Right renal pelvis (tissue), 4 donors: ENCODE measurements at places on chromosomes 11 and 22. TPM values are rescaled to one million over a fixed set of nuclear protein-coding genes. Genes with fewer than 3 reads are reported as not detected.

- DNase-seq, result no peak
Measured at GRCh38 chr11:26985943-26986342, 8.0 kb upstream of the FIBIN start.

- DNase-seq, result no peak
Measured at GRCh38 chr11:65776196-65776595, 4.6 kb downstream of the AP5B1 start.

Gene CHID1
- polyA plus RNA-seq, result 102 TPM

GRCh38 chr11:113928311-113928710, 23.7 kb downstream of the HTR3B start:
- DNase-seq, result no peak

Gene TIGD3
- 0.63 TPM for polyA plus RNA-seq

DNA sequence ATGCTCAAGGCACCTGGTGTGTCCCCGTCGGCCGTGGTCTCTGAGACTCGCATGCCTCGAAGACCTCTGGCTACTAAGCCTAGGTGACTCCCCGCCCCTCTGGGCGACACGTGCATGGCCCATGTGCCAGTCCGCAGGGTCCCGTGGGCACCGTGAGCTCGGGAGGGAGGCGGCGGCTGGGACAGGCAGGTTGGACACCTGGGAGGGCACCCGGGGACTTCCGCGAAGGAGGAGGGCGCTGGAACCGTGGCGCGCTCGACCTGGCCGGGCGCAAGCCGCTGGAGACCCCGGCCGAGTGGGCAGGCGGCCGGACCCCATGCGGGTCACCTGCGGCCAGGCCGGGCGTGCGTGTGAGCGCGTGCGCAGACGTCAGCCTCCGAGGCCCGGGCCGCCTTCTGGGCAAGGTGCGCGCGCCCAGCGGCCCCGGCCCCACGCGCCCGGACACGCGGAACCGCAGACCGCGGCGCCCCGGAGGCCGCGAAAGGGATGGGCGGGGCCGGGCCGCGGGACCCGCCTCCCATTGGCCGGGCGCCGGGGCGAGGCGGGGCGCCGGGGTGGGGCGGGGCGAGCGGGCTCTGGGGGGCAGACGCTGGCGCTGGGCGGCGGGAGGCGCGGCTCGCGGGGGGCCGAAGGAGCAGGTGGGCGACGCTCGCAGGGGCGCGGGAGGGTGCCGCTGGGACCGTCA, 579 bp upstream of the RASD2 start:
- no peak for DNase-seq

Gene SF3A1
- polyA plus RNA-seq, result 173 TPM

- DNase-seq, result no peak
Measured at GRCh38 chr11:58957922-58958321, 18.6 kb downstream of the GLYATL1 start.

- no peak for DNase-seq
Measured at GRCh38 chr22:46894081-46894671, 131.7 kb downstream of the TBC1D22A start.

- DNase-seq, result no peak
Measured at GRCh38 chr11:2774173-2775082, 74.6 kb upstream of the KCNQ1OT1 start.

Gene ABTB2
- polyA plus RNA-seq, result 16.3 TPM

GRCh38 chr11:124301548-124301947, 12.2 kb downstream of the OR8D1 start:
- DNase-seq, result no peak

GRCh38 chr11:12009617-12010321, 1.3 kb upstream of the DKK3 start:
- no peak for DNase-seq

Gene ARHGAP32
- polyA plus RNA-seq, result 14.7 TPM

GRCh38 chr11:18374956-18375355, 19.4 kb upstream of the LDHA start:
- DNase-seq, result no peak

DNA sequence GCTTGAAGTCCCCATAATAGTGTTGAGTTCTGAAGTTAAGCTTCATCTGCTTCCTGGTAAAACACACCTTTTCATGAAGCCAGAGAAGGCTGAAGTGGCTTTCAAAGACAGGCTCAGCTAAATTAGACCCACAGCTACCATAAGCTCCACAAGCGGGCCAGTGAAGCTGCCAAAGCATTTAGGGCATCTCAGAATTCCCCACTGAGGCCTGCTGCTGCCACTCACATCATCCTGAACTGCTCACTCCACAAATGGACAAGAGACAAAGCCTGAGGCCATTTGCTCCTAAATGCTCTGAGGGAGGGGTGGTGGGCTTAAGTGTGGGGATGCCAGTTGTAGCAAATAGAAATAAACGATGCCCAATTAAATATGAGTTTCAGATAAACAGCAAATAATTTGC, 14.6 kb downstream of the CCDC83 start:
- DNase-seq, result no peak

DNA sequence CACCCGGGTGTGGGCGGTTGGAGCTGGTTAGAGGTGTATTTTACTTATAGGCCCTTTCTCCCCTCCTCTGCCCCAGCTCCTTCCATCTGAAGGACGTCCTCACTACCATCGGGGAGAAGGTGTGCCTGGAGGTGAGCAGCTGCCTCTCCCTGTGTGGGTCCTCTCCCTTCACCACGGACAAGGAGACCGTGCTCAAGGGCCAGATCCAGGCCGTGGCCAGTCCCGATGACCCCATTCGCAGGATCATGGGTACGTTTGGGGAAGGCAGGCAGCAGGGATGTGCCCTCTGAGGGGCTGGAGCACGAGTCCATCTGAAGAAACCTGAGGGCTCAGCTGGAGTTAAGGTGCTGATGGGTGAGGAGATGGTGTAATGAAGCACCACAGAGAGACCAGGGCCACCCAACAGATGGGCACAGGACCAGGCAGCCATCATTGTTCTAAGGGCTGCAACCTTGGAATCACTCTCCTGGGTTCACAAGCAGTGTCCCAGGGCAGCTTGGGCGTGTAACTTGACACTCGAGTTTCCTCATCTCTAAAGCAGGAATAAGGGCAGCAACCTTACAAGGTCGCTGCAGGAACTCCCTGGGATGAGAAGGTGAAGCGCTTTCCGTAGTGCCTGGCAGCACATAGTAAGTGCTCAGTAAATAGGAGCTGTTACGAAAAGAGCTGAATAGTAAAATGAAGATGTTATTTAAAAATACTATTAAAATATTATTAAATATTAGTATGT, 29.4 kb downstream of the TCP11L1 start:
- DNase-seq, result no peak

- DNase-seq, result no peak
Measured at GRCh38 chr11:78131956-78132355, 7.5 kb downstream of the ALG8 start.

DNA sequence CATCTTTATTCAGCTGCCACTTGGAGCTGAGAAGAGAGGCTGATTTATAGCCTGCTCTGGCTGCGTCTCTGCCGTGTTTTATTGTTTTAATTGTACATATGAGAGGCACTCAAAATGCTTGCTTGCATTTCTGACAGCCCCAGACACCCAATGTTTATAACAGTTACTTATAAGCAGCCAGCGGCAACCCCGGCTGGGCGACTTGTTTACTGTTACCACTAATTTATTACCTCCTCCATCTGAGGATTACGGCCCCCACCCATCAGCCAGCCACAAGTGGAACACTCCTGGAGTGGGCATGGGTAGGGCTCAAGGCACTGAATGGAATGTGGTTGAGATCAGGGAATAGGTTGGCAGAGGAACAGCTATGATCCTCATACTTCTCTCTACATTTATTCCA, 61.2 kb downstream of the CLPB start:
- DNase-seq, result no peak

- DNase-seq, result no peak
Measured at GRCh38 chr11:64969209-64969608, 2.7 kb downstream of the MAJIN start.

DNA sequence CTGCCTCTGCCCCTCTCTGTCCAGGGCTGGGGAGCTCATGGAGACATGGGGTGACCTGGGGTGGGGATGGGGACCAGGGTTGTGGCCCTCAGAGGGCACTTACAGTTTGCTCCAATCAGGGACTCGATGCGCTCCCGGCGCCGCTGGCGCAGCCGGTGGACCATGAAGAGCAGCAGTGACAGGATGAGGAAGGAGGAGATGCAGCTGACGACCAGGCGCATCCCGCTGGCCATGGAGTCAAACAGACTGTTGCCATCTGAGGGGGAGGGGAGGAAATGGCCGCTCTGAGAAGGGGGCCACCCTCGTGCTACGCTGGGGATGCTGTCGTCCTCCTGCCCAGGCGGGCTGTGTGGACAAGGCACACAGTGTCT, 80.5 kb downstream of the DGCR2 start:
- no peak for DNase-seq

Gene KIRREL3
- 1.5 TPM for polyA plus RNA-seq

DNA sequence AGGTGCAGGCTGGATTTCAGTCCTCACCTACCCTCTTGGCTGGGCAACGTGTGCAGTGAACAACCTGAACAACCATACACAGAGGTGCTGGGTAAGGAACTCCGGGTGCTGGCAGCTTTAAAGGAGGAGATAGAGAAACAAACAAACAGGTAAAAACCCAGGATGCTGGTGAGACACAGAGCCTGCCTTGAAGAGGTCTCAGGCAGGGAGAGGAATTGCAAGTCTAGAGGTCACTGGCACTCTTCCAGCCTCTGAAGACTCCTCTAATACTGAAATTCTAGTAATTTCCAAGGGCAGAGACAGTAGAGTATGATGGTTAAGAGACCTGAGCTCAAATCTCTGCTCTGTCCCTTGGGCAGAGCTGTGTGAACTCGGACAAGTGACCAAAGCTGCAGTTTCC, 192.5 kb downstream of the CEP164 start:
- no peak for DNase-seq

Gene MISFA
- polyA plus RNA-seq, result 5.4 TPM

DNA sequence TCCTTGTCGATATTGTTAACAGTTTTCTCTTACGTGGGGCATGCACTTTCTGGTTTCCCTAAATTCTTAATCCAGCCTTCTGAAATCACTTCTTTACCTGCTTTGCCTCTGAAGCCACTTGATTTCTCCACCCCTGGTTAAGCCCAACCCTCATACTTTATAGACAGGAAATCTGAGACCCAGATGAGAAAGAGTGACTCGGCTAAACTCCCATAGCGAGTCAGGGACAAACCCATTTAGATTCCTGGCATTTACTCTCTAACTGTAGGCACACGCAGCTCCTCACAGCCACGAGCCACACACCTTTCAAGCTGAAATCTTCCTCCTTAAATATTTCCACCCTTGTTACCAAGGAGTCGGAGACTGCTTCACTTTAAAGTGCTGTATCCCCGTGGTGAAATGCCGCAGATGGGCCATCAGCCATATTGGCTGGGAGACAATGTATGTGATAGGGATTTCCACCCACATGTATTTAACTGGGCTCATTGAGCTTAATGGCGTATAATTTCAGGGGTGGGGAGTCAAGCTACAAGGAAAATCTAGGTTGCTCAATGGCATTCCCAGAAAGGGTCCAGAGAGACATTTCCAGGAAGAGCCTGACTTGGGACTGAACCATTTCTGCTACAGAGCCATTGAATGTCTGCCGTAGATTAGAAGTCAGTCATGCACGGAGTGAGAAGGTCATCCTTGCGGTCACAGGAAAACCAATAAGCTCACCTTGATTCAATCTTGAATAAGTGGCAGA, 49.9 kb upstream of the GRK3 start:
- no peak for DNase-seq

DNA sequence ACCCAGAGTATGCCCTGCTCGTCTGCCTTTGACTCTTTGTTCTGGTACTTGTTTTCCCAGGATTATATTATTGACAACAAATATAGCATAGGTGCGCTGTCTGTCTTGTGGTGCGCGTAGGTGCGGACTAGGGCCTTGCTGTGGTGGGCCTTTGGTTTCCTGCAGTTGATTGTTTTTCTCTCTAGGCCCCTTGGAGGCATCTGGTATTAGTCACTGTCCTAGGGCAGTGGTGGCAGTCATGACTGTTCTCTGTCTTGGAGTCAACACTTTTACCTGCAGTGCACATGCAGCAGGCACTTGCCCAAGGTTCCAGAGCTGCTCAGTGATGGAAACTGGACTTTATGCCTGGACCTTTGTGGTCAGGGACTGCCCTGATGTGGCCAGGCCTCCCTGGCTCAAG, 18.6 kb downstream of the PPP6R2 start:
- DNase-seq, result no peak

DNA sequence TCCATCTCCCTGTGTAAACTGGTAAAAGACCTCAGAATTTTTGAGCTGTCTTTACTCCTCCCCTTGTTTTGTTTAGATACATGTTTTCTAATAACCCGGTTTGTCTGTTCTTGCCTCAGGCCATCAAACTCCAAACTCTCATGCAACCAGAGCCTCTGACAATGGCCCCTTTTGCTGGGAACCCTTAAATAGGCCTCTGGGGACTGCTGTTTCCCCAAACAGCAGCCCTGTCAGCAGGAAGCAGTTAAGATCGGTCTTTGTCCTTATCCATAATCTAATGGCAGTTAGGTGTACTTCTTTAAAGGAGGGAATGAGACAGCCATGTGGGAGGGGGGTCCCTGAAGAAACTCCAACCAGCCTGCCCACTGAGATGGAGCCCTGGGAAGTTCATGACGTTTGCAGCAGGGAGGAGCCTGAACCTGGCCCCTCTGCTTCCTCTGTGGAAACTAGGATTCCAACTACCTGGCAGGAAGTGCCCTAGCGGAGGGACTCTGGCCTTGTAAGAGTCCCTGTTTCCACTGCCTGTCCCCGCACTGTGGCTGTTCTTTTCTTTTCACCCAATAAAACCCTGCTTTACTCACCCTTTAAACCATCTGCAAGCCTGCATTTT, 1354.4 kb downstream of the LRRC4C start:
- no peak for DNase-seq

Gene TENM4
- 19.9 TPM for polyA plus RNA-seq

DNA sequence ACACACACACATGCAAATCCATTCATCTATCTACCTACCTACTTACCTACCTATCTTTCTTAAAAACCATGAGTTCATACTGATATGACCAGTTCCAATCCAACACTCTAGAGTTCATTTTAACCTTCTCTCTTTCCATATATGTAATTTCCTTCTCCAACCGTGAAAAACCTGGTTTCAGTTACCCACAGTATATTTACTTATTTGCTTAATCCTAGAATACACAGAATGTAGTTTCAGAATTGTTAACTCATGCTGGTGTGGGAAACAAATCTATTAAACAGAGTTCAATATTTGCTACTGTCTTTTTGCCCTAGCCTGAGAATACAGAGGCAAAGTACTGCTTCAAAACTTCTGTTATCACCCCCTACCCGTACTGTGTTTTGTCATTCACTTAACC, 101.3 kb downstream of the RRM1 start:
- no peak for DNase-seq

- DNase-seq, result no peak
Measured at GRCh38 chr11:45355706-45356041, 69.5 kb upstream of the SYT13 start.

Gene MYEOV
- 4.9 TPM for polyA plus RNA-seq

DNA sequence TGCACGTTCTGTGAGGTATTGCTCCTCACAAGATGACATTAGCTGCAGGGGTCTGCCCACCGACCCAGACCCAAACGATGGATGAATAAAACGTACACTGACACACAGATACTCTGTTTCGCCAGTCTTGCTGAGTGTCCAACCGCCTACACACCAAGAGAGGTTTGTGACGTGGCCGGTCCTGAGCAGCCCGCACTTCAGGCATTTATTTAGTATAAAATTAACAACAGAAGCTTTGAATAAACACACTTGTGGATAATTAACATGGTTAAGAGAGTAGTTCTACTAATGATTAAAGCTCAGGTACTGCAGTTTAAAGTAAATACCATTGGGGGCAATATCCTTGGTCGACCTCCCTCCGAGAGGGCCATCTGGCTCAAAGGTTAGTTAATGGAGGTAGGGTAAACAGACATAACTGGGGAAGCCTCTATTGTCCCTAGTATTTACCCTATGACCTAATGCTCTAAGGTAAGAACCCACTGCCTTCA, 75.7 kb downstream of the CCDC83 start:
- no peak for DNase-seq
